ENCODE measurements at places on chromosomes 11 and 22.
A peak's percentile ranks its signal among the peaks of the same experiment; 100 is the strongest.

GRCh38 chr11:116136987-116137674 lies 632.9 kb upstream of the CADM1 start:
- DNase-seq: no peak

DNA sequence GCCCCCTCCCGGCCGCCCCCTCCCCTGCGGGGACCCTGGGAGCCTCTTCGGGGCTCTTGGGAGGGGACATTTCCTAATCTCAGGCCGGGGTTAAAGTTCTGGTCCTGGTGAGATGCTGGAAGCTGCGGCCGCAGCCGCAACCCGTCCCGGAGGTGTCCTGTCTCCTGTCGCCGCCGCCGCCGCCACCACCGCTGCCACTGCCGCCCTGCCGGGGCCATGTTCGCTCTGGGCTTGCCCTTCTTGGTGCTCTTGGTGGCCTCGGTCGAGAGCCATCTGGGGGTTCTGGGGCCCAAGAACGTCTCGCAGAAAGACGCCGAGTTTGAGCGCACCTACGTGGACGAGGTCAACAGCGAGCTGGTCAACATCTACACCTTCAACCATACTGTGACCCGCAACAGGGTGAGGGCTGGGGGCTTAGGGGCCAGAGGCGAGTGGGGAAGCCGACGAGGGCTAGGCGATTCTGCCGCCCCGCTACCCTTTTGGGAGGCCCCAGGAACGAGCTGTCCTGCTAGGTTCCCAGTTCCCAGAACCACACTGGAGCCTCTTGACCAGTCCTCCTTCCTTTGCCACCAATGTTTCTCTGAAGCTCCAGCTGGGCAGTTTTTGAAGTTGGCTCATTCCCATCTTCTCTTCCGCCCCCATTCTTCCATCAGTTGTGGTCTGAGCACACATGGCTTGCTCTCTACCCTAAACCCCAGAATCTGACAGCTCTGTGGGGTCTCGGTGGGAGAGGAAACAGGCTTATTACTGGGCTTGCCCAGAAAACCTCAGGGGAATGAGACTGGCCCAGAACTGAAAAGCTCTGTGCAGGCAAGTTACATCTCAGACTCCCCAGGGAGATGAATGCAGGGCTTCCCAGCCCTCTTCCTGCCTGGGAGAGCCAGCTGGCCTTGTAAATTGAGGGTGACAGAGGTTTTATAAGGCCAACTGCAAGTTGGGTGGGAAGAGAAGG lies 781 bp downstream of the SIDT2 start:
- DNase-seq: peak; percentile 21

DNA sequence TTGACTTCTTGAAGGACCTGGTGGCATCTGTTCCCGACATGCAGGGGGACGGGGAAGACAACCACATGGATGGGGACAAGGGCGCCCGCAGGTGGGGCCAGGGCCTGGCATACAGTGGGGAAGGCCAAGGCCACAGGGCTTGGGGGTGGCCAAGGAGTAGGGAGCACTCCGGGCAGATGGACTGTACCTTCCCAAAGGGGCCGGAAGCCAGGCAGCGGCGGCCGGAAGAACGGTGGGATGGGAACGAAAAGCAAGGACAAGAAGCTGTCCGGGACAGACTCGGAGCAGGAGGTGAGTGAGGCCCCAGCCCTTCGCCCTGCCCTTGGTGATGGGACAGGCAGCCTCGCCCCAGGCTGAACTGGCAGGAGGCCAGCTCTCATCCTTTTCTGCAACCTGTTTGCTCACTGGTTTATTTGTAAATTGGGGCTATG lies 1.2 kb downstream of the DRAP1 start:
- no peak for DNase-seq

DNA sequence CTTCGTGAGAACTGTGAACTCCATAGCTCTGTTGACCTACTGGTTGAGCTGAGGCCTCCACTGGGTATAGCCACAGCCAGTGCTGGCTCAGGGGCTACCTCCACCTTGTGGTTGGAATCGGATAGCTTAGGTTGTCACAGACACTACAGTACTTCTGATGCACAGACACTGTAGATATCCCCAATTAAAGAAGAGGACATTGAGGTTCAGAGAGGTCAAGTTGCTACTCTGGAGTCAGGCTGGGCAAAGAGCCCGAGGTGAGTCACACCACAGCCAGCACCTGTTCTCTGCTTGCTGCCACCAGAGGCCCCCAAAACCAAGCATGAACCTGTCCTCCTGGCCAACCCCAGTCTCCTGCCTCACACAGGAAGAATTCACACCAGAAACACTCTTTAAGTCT lies 5.4 kb downstream of the UFD1 start:
- no peak for DNase-seq

- DNase-seq: no peak
Measured at GRCh38 chr22:27809226-27809603, 7.7 kb upstream of the MN1 start.

- no peak for DNase-seq
Measured at GRCh38 chr22:24926849-24927579, 19.5 kb downstream of the LHFPL7 start.

DNA sequence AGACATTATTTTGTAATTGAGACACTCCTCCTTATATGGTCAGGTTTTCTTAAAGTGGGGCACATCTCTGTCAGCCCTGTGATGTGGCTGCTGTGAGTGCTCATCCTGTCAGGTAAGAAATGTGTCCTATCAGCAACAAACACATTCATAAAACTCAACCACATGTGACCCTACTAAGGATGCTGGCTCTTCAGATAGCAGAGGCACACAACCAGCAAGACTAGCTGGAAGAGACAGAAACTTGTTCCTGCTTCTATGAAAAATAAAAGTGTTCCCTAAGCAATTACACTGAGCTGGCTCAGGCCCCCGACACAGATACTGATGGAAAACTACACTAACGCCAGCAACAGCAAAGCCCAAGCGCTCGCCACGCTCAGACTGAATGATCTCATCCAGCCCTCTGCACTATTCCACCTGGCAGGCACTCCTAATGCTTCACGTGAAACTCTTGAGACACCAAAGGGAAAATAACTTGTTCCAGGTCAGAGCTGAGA lies 49.8 kb upstream of the CYP2D6 start:
- DNase-seq: no peak

DNA sequence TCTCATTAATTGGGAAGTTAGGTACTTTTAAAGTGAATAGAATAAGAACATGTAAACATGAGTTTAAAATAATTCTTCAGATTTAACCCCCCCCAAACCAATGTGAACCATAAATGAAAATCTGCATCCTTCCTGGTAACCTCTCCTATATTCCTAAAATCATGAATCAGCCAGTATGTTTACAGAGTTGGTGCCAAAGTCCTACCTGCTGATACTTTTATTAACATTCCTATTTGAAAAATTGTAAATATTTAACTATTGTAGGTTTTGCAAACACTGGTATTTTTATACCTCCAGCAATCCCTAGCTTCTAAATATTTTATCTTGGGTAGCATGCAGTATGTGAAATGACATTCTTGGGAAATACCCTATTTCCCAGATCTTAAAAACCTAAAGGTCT lies 278.2 kb downstream of the RAB38 start:
- DNase-seq: no peak

DNA sequence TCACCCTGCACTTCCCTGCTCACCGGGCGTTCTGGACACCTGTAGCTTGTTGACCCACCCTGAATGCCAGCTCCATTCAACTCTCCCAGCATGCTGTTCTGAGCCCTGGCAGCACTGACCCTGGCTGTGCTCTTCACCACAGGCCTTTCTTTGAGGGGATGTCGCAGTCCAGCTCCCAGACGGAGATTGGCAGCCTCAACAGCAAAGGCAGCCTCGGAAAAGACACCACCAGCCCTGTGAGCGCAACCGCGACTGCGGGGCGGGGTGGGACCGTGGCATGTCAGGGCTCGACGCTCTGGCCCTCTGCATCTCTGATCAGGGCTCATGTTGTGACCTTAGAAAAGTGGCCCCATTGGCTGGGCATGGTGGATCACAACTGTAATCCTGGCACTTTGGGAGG lies 47.4 kb upstream of the RAB1B start:
- no peak for DNase-seq

- no peak for DNase-seq
Measured at GRCh38 chr22:46131151-46131587, 19.2 kb upstream of the PPARA start.

DNA sequence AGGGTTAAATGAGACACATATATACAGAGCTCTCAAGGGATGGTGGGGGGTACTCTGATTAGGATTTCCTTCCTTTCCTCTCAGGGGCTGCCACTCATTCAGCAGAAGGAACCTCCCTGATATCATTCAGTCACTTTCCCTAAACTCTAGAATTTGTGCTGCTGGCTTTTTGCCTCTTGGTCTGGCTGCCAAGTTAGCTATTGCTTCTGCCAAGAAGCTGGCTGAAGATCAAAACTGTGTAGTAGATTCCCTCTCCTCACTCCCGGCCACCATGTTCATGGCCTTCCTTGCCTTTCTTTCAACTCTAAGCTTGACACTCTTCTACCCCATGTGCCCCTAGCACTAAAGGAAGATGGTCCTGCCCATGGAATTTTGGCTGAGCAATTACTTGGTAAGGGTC lies 18.7 kb downstream of the SLC6A5 start:
- DNase-seq: no peak

GRCh38 chr22:36606114-36606513 lies 77.1 kb upstream of the EIF3D start:
- DNase-seq: no peak

DNA sequence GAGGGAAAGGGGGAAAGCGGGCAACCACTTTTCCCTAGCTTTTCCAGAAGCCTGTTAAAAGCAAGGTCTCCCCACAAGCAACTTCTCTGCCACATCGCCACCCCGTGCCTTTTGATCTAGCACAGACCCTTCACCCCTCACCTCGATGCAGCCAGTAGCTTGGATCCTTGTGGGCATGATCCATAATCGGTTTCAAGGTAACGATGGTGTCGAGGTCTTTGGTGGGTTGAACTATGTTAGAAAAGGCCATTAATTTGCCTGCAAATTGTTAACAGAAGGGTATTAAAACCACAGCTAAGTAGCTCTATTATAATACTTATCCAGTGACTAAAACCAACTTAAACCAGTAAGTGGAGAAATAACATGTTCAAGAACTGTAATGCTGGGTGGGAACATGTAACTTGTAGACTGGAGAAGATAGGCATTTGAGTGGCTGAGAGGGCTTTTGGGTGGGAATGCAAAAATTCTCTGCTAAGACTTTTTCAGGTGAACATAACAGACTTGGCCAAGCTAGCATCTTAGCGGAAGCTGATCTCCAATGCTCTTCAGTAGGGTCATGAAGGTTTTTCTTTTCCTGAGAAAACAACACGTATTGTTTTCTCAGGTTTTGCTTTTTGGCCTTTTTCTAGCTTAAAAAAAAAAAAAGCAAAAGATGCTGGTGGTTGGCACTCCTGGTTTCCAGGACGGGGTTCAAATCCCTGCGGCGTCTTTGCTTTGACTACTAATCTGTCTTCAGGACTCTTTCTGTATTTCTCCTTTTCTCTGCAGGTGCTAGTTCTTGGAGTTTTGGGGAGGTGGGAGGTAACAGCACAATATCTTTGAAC lies 6.8 kb downstream of the MALAT1 start:
- no peak for DNase-seq

DNA sequence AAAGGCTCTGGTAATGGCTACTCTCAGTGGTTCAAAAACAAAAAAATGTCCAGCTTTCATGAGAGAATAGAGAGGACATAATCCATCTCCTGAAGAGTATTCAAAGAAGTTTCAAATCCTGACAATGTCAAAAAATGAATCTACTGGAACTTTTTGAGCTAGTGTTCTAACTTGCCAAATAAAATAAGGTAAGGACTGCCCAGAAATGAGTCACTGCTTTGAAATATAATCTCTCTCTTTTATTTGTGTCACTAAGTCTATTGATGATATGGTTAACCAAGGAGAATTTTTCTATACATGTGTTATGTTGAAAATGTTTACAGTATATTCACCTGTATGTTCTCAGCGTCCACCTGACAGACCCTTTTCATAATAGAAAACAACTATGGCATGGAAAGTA lies 3.4 kb downstream of the GUCY1A2 start:
- DNase-seq: no peak

- DNase-seq: no peak
Measured at GRCh38 chr11:10875430-10876021, 17.7 kb upstream of the ZBED5 start.

- no peak for DNase-seq
Measured at GRCh38 chr11:108853864-108854263, 189.0 kb downstream of the DDX10 start.

DNA sequence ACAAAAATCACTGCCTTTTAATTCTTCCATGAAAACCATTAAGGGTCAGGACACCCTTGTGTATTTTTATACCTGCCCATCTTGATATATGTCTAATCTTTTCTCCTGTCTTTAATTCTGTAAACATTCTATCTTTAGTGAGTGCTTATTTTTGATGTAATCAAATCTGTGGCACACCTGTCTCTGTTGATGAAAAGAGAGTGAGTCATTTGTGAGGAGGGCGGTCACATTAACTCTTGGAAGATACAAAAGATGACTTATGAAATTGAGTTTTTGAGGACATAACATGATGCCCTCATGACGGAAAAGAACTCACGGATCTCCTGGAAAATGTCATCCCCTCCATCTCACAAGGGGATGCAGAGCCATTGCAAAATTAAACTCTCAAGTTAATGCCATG lies 206.5 kb upstream of the PGR start:
- no peak for DNase-seq

- DNase-seq: no peak
Measured at GRCh38 chr11:76659672-76660532, 10.6 kb downstream of the LRRC32 start.

GRCh38 chr11:25891960-25892359 lies 440.0 kb upstream of the ANO3 start:
- no peak for DNase-seq
